ENCODE measurements at places on chromosomes 5 and 9.

DNA sequence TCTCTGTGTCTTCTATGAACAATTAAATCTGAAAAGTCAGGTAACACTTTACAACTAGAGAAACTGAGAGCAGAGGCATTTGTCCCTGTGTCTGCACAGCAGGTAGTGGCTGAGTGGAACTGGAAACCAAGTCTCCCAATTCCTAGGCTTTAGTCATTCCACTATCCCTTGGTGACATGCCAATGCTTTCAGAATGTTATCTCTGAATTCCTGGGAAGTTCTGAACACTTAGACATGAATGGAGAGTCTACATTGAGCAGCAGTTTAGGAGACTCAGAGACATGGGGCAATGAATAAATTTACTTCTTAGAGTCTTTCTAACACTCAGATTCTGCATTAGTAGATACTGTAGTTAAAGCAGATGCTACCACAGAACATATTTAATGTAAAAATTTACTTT, 94.8 kb upstream of the APC start:
- no peak for DNase-seq

GRCh38 chr5:181185560-181185959, 19.4 kb downstream of the TRIM7 start:
- DNase-seq, result no peak

- no peak for DNase-seq
Measured at GRCh38 chr9:33244137-33244784, 4.3 kb downstream of the SPINK4 start.

GRCh38 chr5:37875051-37875787, 35.4 kb upstream of the GDNF start:
- DNase-seq, result no peak

- no peak for DNase-seq
Measured at GRCh38 chr9:129900263-129901027, 65.2 kb downstream of the USP20 start.

DNA sequence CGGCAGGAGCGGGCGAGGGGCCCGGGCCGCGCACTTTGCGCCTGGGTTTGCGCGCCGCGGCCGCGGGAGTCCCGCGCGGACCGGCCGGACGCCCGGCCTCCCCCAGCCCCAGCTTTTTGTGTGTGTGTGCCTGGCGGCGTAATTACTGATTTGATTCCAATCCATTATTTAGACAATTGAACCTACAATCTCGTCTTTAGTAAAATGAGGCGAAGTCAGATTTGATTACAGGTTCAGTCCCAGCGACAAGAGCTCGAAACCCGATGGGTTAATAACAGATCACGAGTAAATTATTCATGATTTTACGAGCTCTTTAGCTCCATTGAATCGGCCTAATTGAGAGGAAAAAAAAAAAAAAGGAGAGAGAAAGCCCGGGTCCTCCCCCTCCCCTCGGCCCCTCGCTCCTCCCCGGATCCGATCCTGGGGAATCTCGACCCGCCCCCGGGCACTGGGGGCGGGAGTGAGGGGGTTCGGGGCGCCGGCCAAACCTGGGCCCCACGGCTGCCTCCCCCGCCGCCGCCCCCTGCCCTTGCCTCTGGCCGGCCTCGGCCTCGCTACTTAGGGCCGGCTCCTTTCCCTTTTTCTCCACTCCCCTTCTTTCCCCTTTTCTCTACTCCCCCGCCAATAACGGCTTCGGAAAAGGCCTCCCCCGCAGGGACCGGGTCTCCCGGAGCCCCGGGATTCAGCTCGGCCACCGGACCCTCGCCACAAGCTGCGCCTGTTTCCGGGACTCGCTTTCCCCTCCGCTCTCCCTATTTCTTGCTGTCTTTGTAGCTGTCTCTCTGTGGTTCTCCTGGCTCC, 6.6 kb downstream of the LHX2 start:
- no peak for DNase-seq

DNA sequence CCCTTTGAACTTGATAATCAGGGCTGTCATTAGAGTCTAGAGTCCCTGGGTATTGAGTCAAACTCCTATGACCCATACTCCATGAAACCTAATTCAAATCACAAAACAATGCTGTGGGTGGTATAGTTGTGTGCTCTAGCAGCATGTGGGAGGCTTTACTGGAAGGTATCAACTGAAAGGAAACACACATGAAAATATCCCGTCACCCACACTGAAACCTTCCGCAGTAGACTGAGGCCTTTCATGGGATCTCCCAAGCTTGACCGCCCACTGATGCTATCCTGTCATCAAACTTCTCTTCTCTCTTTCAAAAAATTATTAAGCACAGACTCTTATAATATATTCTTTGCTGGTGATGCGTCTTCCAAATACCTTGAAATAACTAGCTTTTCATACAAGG, 569.1 kb upstream of the MEF2C start:
- no peak for DNase-seq

GRCh38 chr9:10721301-10721700, 108.5 kb upstream of the PTPRD start:
- no peak for DNase-seq

- DNase-seq, result no peak
Measured at GRCh38 chr9:82934949-82935348, 128.0 kb downstream of the RASEF start.

GRCh38 chr5:321230-321725, at the start of gene AHRR:
Gene AHRR, plus strand, starts transcription at chr5:321714. Its CDS starts 22,189 bp downstream, at chr5:343903.
- DNase-seq, result peak; percentile 56

DNA sequence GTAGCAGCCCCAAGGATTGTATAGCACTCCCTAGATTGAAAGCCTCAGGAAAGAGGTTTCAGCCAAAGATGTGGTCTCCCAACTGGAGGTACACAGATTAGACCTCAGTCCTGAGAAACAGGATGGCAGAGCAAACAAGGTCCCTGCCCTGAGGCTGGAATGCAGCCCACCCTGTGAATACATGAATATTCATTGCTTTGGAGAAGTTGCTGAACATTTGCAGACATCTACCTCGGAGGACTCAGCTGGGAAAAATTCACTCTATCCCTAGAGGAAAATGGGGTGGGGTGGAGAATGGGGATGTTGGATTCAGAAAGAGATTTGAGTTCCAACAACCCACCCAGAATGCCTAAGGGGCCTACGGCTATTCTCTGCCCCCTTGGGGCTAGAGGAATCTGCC, 129.4 kb downstream of the SLIT3 start:
- no peak for DNase-seq

DNA sequence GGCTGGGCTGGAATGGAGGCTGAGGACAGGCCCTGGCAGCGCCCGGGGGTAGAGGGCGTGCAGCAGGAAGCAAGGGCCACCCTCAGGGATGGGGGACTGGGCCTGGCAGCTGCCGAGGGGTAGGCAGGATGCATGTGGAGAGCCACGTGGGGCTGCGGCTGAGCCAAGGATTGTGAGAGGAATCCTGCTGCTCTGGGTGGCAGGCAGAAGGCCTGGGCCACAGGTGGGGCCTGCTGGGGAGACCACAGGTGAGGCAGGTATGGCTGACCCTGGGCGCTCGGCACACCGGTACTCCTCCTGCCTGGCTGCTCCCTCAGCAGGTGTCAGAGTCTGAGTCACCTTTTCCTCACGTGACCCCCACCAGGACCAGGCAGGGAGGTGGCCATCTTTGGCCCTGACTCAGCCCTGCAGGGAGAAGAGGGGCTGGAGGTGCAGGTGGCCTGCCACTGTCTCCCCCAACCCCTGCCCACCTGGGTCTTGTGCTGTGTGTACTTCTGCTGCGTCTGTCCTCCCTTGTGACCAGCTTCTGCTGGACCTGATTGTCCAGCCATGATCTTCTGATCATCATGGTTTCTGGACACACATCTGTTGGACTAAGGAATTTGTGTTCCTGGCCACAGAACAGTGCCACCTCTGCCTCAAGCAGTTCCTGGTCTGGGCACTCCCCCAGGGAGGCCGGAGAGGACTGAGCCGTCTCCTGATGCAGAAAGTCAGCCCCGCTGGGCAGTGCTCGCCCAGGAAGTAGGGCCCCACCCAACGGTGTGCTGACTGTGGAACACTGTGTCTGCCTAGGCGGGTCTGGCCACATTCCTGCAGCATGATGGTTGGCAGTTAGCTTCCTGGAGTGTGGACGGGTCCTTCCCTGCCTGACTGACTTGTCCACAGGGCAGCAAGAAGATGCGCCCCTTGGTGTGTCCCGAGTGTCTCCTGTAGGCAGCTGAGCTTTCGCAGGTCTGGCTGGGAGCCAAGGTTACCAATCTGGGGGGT, 6.4 kb downstream of the ARRDC1 start:
- no peak for DNase-seq

- DNase-seq, result no peak
Measured at GRCh38 chr5:135031813-135032694, 2.0 kb downstream of the PITX1 start.

DNA sequence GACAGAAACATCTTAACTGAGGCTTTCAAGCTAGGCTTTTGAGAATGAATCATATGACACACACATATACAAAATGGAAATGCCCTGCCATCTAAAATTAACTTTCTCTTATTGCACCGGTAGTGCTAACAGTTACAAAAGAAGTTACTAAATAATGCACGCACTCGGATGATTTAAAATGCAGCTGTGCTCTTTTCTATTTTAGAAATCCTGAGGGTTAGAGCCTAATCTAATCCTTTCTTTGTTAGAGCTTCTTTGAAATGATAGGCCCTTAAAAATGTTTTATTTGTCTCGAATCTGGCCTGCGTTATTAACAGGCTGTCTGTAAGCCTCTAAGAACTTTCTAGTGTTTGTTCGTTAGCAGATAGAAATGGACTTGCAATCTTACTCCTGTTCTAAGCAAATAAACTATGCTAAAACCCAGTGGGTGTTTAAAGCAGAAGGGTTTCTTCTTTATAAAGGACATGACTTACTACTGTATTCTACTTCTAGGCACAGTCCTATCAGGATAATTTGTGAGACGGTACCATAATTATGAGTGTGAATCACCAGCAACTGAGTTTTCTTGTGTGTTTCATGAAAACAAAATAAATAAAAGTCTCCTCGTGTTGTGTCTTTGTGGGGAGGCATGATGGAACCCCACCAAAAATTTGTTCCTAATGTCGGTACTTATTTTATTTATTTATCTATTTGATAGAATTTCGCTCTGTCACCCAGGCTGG, 69.2 kb upstream of the MYO10 start:
- no peak for DNase-seq

- no peak for DNase-seq
Measured at GRCh38 chr5:147898875-147899401, 7.4 kb downstream of the C5orf46 start.

DNA sequence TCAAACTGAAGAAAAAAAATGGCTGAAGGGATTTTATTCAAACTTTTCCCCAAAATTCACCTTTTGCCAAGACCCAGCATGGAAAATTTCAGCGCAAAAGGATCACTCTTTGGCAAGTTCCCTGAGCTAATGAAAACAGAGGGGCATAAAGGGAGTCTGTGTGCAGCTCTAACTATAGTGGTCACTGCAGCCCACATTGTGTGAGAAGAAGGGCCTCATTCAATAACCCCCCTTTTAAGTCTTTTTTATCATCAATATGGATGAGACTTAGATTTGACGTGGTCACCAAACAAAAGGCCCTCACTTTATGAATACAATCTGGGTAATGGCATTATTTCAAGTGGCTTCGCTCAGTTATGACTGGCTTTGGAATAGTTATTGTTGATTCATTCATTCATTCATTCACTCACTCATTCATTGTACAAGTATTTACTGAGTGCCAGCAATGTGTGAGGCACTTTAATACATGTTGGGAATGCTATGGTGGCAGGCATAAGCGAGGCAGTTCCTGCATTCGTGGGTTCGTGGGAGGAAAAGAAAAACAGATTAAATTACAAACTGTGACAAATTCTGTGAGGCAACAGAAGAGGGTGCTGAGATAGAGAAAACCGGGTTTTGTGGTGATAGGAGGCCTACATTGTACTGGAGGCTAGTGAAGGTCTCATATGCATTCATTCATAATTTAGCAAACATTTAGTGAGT, 145.7 kb upstream of the KLF4 start:
- DNase-seq, result no peak

GRCh38 chr5:40570408-40571129, 109.1 kb upstream of the PTGER4 start:
- no peak for DNase-seq

- no peak for DNase-seq
Measured at GRCh38 chr5:10351919-10352318, 1.6 kb upstream of the MARCHF6 start.

DNA sequence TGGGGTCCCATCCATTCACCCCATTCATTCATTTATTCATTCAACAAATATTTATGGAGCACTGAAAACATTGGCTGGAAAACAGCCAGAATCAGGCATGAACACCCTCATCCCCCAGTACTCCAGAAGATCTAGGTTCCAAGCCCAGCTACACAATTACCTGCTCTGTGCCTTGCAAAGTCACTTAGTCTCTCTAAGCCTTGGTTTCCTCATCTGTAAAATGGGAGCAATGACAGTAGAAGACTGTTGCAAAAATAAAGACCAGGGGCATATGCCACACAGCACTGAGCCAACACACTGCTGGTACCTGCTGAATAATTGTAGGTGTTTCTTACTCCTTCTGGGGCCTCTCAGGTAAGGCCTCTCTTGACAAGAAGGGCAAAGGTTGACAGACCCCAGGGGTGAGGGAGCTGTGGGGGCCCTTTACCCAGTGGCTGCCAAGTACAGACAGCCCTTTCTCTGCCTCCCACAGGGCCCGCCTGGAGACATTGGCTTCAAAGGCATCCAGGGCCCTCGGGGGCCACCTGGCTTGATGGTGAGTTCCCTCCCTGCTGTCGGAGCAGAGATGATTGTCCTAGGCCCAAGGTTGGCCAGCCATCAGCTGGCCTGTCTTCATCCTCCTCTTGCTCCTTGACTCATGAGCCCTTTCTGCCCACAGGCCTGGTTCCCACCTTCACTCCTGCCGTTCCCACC, 22.6 kb upstream of the ORM1 start:
- no peak for DNase-seq

GRCh38 chr5:172630986-172631385, 10.1 kb upstream of the NEURL1B start:
- no peak for DNase-seq

GRCh38 chr9:12958708-12959107, 183.9 kb downstream of the LURAP1L start:
- no peak for DNase-seq

GRCh38 chr9:117145811-117146490, 268.9 kb downstream of the ASTN2 start:
- DNase-seq, result no peak

- no peak for DNase-seq
Measured at GRCh38 chr9:91770229-91770628, 179.8 kb downstream of the ROR2 start.

GRCh38 chr9:96875461-96876142, 21.3 kb upstream of the ZNF782 start:
- peak; percentile 80 for DNase-seq

GRCh38 chr9:14992081-14992480, 81.9 kb upstream of the FREM1 start:
- no peak for DNase-seq
